ENCODE measurements at places on chromosomes 4 and X.

- DNase-seq, result no peak
Observed at GRCh38 chr4:81194286-81194685, 20.7 kb downstream of the PRKG2 start.

DNA sequence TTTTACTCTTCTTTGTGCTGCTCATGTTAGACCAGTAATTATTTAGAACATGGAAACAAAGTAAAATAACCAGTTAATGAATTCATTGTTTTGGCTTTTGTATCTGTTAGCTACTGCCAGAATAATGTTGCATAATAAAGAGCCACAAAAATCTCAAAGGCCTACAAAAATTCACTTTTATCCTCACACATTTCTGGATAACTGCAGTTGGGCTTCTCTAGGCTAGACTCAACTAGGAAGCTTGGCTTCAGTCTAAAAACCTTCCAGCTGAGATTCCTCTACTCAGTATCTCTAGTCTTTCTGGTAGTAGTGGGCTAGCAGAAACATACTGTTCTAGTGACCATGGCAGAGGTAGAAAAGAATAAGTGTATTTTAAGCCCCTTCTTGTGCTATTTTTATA lies 73.0 kb downstream of the FAT4 start:
- DNase-seq, result no peak

DNA sequence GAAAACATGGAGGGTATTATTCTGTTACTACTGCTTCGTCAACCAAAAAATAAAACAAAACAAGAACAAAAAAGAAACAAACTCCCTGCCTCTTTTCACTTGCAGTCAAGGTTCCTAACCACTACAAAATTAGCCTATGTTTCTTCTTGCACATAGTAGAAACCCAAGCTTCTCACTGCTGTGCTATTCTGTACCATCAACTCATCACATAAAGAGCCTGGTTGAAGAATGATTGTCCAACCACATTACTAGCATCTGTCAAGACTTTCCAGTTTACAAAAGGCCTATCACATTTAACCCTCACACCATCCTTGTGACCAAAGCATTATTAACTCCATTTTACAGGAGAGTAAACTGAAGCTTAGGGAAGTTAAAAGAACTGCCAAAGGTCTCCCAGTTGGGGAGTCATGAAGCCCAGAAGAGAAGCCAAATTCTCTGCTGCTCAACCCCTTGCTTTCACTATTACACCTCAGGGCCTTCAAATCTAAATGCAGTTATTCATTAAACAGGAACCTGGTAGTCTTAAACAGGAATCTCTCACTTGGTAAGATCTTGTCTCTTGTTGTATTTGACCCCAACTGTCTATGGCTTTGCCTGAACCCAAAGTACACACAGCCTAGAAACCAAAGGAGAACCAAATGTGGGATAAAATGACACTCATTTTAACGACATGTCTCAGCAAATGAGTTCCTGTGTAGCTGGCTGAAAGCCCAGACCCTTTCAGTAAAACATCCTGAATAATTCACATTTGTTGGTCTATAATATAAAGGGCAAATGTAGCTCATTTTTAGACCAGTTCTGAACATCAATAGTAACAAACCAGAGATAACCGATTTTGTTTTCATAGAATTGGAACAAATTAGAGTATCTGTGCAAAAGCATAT lies 8.6 kb downstream of the F9 start:
- DNase-seq, result no peak

- no peak for DNase-seq
Observed at GRCh38 chrX:118499295-118499694, 3.7 kb downstream of the DOCK11 start.

- DNase-seq, result peak; percentile 16
Observed at GRCh38 chr4:25913056-25913850, 767 bp upstream of the SMIM20 start.

GRCh38 chr4:17258106-17258505 lies 253.8 kb downstream of the QDPR start:
- DNase-seq, result no peak

GRCh38 chr4:127484117-127484516 lies 148.6 kb upstream of the INTU start:
- DNase-seq, result no peak

- no peak for DNase-seq
Observed at GRCh38 chrX:13131396-13132137, 87.1 kb upstream of the FAM9C start.

GRCh38 chr4:744212-744841 lies 38.7 kb downstream of the PCGF3 start:
- no peak for DNase-seq

- DNase-seq, result no peak
Observed at GRCh38 chr4:40254608-40255392, 58.0 kb downstream of the RHOH start.

GRCh38 chr4:169102026-169102425 lies 92.0 kb upstream of the CBR4 start:
- DNase-seq, result no peak

DNA sequence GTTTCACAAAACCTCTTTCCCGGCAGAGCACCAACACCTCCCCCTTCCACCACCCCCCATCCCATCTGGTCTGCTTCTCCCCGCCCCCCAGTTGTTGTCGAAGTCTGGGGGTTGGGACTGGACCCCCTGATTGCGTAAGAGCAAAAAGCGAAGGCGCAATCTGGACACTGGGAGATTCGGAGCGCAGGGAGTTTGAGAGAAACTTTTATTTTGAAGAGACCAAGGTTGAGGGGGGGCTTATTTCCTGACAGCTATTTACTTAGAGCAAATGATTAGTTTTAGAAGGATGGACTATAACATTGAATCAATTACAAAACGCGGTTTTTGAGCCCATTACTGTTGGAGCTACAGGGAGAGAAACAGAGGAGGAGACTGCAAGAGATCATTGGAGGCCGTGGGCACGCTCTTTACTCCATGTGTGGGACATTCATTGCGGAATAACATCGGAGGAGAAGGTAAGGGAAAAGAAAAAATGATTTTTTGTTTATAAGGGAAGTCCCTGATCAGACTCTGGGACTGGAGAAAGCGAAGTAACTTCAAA lies at the start of gene PDGFRA:
Gene PDGFRA, plus strand, starts transcription at position 333 of the 541 bp plus-strand sequence. CDS start 29,476 bp downstream, outside the sequence.
- DNase-seq, result no peak

GRCh38 chrX:24498975-24499374 lies 33.9 kb downstream of the PDK3 start:
- DNase-seq, result no peak
